ENCODE measurements at places on chromosomes 2 and 18. TPM values are rescaled to one million over a fixed set of nuclear protein-coding genes. Genes with fewer than 3 reads are reported as not detected.

Gene FAM117B
- total RNA-seq, result 3.0 TPM

Gene IL36G
- total RNA-seq, result not detected

Gene TM4SF20
- not detected for total RNA-seq

Gene SRSF7
- 149 TPM for total RNA-seq

Gene IL1B
- 281 TPM for total RNA-seq

Gene INHA
- total RNA-seq, result not detected

Gene RBBP8
- 20.8 TPM for total RNA-seq

Gene ZNF407
- 16.6 TPM for total RNA-seq

Gene GCC2
- total RNA-seq, result 37.6 TPM

Gene AMER3
- not detected for total RNA-seq

Gene CDH20
- total RNA-seq, result 0.05 TPM
